ENCODE measurements at places on chromosomes 11 and 22.

- no peak for DNase-seq
Measured at GRCh38 chr11:4454021-4454420, 4.9 kb downstream of the OR52K2 start.

DNA sequence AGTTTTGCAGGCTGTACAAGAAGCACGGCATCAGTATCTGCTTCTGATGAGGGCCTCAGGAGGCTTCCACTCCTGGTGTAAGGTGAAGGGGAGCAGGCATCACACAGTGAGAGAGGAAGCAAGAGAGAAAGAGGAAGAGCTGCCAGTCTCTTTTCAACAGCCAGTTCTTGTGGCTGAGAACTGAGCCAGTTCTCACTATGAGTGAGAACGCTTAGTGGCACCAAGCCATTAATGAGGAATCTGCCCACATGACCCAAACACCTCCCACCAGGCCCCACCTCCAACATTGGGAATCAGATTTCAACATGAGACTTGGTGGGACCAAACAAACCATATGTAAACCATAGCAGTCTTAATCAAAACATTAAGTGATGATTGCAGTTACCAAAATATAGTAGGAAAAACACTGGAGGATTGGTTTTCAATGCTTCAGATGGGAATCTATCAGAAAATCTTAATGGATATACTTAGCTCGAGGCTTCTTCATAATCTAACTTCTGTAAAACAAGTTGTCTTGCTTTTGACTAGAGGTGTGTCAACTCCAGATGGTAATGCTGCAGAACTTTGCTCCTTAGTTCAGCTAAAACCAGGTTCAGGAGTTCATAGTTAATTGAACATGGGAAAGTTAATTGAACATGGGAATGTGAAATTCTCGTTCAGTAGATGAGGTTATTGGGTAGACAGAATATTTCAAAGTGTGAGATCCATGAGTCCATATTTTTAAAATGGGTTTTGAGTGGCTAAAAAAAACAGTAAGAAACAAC, 12.2 kb downstream of the FAR1 start:
- DNase-seq = no peak

DNA sequence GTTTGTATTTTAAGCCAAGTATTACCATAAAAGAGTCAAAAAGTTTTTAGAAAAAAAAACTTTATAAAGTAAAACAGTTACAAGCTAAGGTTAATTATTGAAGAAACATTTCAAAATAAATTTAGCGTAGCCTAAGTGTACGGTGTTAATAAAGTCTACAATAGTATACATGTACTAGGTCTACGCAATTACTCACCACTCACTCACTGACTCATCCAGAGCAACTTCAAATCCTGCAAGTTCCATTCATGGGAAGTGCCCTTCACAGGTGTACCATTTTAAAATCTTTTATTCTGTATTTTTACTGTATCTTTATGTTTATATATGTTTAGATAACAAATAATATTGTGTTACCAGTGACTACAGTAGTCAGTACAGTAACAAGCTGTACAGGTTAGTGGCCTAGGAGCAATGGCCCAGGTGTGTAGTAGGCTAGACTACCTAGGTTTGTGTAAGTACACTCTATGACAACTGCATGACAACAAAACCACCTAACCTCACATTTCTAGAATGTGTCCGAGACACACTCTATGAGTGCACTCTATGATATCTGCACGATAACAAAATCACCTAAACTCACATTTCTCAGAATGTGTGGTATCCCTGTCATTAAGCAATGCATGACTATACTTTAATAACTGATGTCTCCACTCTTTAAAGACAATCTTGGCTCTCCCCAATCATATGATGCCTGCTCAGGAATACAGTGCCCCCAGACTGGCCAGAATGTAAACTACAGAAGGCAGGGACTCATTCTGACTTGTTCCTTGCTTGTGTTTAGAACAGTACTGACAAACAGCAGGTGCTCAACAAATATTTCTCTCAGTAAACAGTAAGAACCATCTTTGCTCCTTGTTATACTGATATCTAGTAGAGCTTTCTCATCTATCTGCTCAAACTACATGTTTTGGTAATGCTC, 21.2 kb downstream of the KMT5B start:
- DNase-seq = no peak

DNA sequence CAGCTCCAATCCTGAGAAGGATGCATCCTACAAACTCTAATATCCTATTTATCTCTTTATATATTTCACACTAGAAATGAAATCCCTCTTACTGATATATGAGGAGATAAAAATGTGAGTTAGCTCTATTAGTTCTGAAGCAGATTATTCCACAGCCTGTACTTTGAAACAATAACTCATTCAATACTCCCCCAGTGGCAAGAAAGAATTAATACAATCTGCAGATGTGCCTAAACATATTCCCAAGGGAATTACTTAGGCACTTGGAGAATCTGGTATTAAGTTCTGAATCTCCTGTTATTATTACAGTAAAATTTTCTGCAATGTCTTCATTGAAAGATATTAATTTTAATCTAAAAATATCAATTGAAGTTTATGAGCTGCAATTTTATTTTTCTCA, 59.4 kb downstream of the DDI1 start:
- DNase-seq = no peak

- no peak for DNase-seq
Measured at GRCh38 chr11:9893474-9893873, 229.6 kb downstream of the SWAP70 start.

DNA sequence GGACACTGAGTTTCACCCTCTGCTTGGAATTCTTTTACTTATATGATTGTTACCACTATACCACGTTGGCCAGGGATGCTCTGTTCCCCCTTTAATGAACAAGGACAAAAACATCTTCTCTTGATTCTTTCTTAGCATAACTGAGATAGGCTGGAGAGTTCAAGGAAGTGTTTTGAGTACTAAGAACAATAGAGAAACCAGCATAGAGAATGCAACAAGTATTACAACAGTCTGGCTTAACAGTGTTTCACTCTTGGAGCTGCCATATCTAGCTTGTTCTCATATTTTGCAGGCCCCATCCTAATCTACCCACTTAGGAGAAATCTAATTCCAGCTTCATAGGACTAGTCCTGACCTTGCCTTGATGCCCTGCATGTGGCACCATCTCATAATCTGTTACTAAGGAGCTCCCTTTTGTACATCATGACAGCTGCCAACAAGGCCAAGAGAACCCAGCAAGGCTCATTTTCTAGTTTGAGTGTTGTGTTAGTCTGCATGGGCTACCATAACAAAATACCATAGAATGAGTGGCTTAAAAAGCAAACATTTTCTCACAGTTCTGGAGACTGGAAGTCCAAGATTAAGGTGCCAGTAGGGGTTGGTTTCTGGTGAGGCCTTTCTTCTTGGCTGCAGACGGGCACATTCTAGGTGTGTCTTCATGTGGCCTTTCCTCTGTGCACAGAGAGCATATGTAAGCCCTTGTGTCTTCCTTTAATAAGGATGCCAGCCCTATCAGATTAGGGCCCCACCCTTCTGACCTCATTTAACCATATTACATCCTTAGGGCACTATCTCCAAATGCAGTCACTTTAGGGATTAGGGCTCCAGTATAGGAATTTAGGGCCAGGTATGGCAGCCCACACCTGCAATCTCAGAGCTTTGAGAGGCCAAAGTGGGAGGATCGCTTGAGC, 37.8 kb downstream of the PACS1 start:
- DNase-seq = no peak

DNA sequence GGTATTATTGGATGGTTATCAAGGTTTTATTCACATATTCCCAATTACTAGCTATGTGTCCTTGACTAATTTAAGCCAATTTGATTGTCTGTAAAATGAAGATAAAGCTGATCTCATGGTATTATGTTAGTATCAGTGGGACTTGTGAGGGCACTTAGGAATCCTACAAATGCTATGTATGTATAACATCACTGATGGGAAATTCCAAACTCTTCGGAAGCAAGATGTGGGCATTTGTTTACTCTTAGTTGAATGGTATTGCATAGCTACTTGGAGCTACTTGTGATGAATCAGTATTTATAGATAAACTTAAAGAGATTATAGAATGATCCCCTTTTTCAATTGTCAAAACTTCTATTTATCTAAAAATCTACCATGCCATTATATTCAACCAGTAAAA, 239.9 kb downstream of the CNTN5 start:
- DNase-seq = no peak

DNA sequence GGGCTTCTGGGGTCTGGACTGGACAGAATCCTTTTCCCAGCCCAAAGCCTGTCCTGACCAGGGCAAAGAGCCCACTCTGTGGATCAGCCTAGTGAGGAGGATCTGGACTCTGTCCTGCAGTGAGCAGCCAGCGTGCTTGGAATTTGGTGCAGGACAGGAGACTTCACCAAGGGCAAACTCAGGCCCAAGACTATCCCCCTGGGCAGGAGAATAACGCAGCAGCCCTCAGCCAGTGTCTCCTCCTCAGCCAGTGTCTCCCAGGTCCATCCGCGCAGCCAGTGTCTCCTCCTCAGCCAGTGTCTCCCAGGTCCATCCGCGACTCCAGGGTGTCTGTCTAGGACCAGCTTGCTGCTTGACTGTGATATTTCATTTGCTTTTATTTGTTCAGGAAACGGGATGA, 1334.0 kb downstream of the TBC1D22A start:
- no peak for DNase-seq

DNA sequence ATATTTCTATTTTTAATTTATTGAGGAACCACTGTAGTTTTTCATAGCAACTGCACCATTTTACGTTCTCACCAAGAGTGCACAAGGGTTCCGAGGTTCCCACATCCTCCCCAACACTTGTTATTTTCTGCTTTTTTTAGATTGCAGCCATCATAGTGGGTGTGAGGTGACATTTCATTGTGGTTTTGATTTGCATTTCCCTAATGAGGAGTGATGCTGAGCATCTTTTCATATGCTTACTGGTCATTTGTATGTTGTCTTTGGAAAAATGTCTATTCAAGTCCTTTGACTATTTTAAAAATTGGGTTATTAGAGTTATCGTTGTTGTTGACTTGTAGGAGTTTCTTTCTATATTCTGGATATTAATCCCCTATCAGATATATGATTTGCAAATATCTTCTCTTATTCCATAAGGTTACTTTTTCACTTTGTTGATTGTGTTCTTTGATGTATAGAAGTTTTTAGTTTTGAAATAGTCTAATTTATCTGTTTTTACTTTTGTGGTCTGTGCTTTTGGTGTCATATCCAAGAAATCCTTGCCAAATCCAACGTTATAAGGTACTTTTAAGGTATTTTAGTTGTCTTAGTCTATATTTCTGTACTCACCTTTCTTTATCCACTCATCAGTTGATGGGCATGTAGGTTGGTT, 9.0 kb downstream of the NEAT1 start:
- no peak for DNase-seq
